ENCODE measurements at places on chromosomes 7 and 10.

DNA sequence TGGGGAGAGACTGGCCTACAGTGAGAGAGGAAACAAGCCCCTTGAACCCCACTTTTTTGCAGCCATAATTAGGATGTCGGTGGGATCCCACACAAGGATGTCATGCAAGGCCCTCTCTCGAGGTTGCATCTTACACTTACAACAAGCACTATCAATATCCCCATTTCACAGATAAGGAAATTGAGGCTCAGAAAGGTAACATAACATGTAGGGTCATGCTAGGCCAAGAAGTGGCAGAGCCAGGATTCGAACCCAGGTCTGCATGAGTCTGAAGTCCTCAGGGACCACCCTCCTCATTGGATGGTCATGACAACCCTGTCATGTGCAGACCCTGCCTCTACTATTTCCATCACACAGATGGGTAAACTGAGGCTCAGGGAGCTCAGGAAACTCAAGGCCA is 123.5 kb downstream of the C10orf105 start:
- DNase-seq: no peak

- DNase-seq: no peak
Observed at GRCh38 chr10:3977761-3978160, 192.8 kb upstream of the KLF6 start.

DNA sequence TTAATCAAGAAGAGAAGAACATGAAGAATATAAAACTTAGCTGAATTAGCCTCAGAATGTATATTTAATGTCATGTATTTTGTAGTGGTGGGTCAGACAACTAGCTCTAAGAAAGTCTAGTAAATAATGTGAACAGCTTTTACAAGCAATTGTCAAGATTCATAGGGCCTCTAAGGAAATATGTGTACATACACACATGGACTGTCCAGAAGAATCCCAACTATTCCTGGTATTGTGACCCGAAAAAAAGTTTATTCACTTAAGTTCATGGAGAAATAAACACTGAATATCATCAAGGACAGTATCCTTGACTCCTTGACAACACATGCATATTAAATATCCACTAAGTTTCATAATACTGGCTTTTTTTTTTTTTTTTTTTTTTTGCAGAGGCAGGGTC is 11.4 kb upstream of the TWIST1 start:
- no peak for DNase-seq

DNA sequence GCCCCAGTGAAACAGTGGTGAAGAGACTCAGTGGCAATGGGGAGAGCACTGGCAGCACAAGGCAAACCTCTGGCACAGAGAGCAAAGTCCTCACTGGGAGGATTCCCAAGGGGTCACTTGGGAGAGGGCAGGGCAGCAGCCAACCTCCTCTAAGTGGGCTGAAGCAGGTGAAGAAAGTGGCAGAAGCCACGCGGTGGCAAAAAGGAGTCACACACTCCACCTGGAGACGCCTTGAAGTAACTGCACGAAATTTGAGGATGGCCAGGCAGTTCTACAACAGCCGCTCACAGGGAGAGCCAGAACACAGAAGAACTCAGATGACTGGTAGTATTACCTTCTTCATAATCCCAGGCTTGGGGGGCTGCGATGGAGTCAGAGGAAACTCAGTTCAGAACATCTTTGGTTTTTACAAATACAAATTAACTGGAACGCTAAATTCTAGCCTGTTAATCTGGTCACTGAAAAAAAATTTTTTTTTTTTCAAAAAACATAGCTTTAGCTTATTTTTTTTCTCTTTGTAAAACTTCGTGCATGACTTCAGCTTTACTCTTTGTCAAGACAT is 574 bp upstream of the IL6 start:
- peak; percentile 6 for DNase-seq

- no peak for DNase-seq
Observed at GRCh38 chr7:2082139-2082998, 150.4 kb downstream of the MAD1L1 start.

- DNase-seq: no peak
Observed at GRCh38 chr7:117962366-117962994, 89.2 kb upstream of the CTTNBP2 start.

DNA sequence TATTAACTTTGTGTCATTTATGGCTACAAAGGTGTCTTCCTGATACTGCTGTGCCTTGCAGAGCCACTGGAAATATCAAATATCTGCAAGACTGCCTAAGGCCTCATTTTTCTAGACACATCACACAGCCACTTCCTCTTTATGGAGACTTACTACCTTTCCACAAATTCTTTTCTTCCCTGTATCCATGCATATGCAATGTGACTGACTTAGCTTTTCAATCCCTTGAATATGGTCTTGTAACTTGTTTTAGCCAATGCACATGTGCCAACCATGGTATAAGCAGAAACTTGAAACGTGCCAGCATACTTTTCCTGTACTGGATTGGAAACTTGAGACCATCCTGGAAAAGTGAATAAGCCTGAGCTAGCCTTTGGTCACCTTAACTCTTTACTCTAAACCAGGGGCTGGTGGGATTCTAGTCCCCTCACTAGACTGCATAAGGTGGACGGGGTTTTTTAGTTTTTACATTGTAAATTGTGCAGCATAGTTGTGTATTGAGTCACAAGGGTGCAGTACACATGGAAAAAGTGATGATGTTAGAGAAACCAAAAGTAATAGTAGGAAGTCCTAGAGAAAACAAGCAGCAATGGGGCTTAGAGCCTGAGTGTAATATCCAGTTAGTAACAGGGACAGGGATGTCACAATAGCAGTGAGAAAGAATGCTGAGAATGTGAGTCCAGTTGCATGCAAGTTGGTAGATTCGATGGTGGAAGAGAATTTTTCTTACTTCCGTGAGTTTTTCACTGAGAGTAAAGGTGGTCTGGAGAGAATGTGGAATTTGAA is 879.5 kb downstream of the SORCS1 start:
- DNase-seq: no peak

- no peak for DNase-seq
Observed at GRCh38 chr10:132593389-132593788, 55.8 kb downstream of the INPP5A start.

DNA sequence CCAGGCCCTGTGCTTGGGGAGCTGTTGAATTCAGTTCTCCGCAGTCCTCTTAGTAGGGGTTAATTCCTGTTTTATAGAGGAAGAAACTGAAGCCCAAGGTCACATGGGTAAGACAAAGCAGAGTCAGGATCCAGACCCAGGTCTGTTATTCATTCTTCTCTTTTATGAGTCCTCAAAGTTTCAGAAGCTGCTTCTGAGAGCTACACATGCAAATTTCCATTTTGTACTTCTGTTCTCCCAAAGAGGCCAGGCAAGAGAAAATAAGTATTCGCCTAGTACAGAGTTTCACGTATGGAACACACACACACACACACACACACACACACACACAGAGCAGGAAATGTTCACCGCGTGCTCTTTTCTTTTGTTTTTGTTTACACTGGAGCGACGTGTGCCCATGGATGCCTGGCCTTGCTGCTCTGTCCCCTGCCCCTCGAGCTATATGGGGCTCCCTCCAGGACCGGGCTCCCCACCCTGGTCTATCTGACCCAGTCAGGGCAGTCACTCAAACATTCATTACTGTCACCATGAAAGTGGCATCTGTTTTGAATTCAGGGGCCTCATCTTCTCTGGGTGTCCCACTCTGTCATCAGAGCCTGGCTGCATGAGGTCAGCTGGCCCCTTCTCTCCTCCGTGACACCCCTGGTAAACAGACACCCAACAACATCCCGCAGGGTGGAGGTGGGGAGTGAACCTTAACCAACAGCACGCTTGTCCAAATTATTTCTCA is 84.4 kb downstream of the TNS3 start:
- DNase-seq: no peak

GRCh38 chr10:11332846-11333245 is 278.6 kb downstream of the USP6NL start:
- no peak for DNase-seq

DNA sequence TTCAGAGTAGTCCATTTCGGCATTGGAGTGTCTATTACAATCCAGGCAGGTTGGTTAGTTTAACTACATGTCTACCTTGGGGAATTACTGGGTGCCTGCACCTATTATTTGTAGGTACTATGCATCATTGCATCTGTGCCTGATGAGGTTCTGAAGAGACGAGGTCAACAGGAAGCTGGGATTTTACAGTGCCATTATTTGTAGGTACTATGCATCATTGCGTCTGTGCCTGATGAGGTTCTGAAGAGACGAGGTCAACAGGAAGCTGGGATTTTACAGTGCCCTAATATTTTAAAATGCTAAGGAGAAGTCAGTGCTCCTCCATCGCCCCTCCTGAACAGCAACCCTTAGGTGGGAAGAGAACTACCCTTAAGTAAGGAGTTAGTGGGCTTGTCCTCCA is 41.7 kb downstream of the NPY start:
- no peak for DNase-seq

GRCh38 chr10:119821182-119821581 is 51.5 kb downstream of the MCMBP start:
- DNase-seq: no peak

- DNase-seq: no peak
Observed at GRCh38 chr10:127374901-127375300, 174.2 kb upstream of the NPS start.

GRCh38 chr7:81937091-81937490 is 167.2 kb upstream of the HGF start:
- DNase-seq: no peak

DNA sequence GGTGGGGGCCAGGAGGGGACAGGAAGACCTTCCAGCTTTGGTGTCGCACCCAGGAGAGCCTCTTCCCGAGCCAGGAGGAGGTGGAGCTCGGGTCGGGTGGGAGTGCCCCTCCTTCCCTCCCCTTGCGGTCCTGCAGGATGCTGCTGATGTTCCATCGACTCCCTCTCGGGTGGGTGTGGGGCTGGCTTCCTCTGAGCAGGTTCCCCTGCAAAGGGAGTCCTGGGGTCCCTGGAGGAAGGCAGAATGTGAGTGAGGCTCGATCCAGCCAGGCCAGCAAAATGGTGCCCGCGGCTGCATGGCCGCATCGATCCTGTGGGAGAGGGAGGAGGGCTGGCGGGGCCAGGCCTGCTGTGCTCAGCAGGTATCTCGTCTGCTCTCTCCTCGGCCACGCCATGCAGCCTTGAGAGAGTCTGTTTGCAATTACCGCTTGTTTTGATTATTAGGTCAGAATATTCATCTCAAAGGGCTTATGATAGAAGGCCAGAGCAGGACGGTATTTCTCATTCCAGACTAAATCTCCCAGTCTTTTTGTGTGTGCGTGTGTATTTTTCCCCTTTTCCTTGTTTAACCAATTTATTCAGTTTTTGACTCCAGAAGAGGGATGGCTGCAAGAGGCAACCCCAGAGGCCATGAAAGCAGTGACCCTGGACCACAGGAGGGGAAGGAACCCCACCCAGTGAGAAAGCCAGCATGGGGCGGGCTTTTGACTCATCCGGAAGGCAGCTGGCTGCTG is 137.3 kb upstream of the ZMIZ1 start:
- no peak for DNase-seq

- DNase-seq: no peak
Observed at GRCh38 chr10:34674176-34674575, 140.9 kb downstream of the PARD3 start.

- DNase-seq: no peak
Observed at GRCh38 chr7:84665339-84665738, 470.8 kb upstream of the SEMA3A start.

GRCh38 chr7:30880125-30880720 is 31.4 kb upstream of the AQP1 start:
- no peak for DNase-seq

All from stimulated activated CD8-positive, alpha-beta memory T cell treated with anti-CD3 and anti-CD28 coated beads, Interleukin-7, amount 100 ng/mL, for 4 hours (primary cell).